Eye (tissue), 1 donor: ENCODE measurements at places on chromosomes 4 and X.
A peak's percentile ranks its signal among the peaks of the same experiment; 100 is the strongest.

DNA sequence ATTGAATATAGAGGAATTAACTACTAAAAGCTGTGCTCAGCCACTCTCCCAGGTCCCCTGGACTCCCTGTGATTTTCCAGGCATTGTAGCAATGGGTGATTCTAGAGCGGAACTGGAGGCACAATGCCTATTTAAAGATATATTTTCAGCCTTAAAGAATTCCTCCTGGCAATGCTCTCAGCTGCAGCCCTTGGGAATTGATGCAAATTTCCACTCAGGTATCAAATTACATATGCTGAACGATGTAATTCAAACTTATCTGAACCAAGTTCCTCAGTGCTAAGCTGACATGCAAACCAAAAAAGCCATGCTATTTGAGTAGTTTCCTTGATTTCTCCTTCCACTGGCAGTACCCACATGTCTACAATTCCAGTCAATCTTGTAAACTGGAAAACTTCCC is 86.3 kb upstream of the GABRA3 start:
- DNase-seq: peak; percentile 17

DNA sequence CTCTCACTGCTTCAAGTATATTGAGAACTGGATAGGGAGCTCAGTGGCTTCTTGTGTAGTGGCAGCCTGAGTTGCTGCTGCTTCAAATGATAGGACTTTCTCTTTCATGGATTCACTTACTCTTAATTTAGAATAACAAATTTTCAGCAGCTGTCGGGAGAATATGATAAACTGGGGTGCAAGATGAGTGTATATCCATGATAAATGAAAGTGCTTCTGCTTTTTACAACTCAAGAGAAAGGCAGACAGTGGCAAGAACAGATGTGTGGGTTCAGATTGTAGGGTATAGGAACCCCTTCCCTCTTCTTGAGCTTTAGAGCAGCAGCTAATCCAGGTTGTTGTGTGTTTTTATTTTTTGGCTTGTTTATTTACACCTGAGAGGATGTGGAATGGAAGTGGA is 1.0 kb downstream of the SH3BGRL start:
- no peak for DNase-seq

- DNase-seq: no peak
Observed at GRCh38 chr4:108361446-108361820, 192.7 kb upstream of the LEF1 start.

- DNase-seq: no peak
Observed at GRCh38 chr4:36786519-36786918, 458.0 kb upstream of the NWD2 start.

- DNase-seq: no peak
Observed at GRCh38 chr4:110085131-110085530, 113.3 kb downstream of the ELOVL6 start.

DNA sequence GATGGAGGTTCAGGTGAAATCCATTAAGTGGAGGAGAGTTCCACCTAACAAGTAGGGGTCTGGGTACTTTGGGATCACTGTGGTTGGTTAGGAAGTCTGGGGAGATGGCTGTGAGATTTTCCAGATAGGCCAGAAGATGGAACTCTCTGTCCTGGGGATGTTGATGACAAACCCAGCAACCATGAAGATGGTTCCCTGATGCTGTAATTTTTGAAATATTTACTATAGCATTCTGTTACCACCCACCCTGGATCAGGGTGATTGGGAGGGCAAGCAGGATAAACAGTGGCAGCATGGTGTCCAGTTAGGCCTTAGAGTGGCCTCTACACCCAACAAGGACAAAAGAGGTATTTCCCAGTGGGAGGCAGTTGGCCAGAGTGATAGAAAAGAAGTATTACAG is 15.9 kb upstream of the NELFA start:
- no peak for DNase-seq

DNA sequence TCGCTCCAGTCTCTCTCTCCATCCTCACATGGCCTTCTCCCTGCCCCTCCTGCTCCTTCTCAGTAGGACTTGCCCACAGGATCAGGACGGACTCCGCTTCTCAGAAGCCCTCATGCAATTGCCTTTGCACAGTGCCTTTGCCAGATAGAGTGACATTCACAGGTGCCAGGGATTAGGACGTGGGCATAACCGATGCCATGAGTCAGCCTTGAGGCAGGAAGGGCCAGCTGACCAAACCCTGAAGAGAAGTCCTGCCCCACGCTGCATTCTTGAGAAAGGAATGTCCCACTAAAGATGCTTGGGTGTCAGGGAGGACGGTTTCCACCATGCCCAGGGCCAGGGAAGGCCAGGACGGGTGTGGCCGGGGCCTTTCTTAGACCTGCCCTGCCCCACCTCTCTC is 6.6 kb upstream of the GRPEL1 start:
- DNase-seq: no peak

- peak; percentile 93 for DNase-seq
Observed at GRCh38 chr4:80184053-80184824, 13.1 kb upstream of the PRDM8 start.

- peak; percentile 2 for DNase-seq
Observed at GRCh38 chr4:103754844-103755243, 35.1 kb upstream of the TACR3 start.

DNA sequence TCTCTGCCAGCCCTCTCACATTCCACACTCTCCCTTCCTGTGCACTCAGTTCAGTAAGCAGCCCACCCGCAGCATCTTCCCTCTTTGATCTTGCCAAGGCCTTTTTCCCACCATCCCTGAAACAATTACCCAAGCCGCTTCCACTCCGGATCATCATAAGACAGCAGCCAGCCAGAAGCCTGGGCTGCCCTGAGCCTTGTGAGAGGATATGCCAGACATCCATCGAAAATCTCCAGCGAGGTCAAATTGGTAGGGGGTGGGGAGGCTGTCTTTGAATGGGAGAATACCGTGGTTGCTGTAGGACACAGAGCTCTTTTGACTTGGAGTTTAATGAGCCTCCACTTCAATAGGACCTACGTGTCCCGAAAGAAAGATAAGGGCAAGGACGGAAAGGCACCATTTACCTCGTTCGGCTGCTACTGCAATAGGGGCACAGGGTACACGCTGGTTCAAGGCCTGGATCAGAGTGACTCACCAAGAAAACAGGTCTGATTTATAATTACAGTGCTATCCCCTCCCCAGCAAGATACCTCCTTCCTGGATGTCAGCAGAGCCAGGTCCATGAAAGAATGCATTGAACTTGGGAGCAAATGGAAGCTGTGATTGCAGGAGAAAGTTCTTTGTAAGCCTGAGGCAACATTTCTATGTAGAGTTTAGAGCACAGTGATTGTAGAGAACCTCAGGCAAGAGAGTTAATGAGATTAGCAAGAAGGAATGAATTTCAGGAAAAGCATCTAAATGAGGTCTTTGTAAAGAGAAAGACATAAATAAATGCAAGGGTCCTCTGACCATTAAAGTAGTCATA is 39.5 kb downstream of the AMOT start:
- no peak for DNase-seq

GRCh38 chr4:2218436-2218835 is 23.5 kb downstream of the HAUS3 start:
- DNase-seq: no peak

DNA sequence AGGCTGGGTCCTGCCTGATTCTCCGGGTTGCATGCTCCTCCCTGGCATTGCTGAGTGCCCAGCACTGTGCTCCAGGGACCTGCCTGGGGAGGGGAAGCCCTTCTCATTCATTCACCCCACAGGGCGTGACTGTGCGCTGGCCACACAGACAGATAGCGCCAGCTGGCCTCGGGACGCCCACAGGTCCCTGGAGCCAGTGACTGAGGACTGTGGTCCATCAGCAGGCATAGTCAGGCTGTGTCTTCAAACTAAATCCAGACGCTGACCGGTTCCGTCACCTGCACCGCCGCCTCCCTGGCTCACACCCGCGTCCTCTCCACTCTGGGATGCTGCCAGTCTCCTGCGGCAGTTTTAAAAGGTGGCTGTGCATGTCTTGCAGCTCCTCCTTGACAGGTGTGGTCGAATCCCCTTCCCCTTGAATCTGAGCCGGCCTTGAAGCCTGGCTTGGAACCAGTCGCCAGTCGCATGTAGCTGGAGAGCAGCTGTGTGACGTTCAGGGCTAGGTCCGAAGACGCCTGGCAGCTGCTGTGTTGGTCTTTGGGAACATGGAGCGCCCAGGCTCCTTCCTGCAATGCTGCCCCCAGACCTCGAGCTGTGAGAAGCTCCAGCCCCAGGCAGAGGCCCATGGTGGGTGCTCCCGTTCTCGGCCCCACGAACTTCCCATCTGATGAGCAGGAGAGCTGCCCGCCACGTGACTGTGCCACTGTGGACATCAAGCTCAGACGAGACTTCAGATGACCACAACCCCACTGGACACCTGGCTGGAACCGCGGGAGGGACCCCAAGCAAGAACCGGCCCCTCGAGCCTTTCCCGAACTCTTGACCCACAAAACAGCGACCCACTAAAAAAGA is 94.1 kb downstream of the ADRA2C start:
- no peak for DNase-seq

- no peak for DNase-seq
Observed at GRCh38 chr4:88981993-88982392, 75.0 kb downstream of the FAM13A start.

GRCh38 chrX:139475432-139475831 is 55.1 kb upstream of the F9 start:
- no peak for DNase-seq

GRCh38 chr4:185840953-185841352 is 29.0 kb upstream of the SORBS2 start:
- no peak for DNase-seq

GRCh38 chrX:40933706-40934425 is 151.4 kb upstream of the USP9X start:
- DNase-seq: peak; percentile 84

GRCh38 chr4:118351851-118352827 is 664 bp downstream of the PRSS12 start:
- peak; percentile 75 for DNase-seq

DNA sequence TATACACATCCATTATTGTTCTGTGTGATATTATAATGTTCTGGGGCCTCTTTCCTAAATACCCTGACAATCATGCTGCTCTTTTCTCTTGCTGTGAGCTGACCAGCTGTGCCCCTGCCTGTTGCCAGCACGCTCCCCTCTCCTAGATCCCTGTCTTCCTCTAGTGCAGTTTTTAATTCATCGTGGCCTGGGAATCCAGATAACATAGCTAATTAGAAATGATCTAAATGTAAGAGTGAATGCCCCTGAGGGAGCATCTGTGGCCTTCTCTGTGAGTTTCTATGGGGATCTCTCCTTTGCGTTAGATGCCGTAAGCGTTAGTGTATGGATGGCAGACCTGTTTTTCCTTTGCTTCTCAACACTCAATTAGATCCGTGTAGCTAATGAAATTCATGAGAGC is 434.3 kb downstream of the SPRY1 start:
- peak; percentile 79 for DNase-seq

DNA sequence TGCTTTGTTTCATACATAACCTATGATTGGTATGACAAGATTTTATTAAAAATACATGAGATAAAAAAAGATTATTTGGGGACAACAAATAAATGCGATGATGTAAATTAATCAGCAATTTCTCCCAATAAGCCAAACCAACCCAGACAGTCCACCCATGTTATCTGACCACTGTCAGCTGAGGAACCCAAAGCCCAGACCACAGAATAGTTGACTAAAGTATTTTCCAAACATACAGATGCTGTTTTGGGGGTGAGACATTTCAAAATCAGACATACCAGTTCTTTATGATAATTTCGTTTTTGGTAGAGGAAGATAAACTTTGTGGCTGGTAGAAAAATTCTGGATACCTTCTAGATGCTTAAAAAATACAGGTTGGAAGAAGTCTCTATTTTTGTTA is 650.8 kb upstream of the FAM241A start:
- no peak for DNase-seq

GRCh38 chr4:163492951-163493504 is 1.5 kb upstream of the TMA16 start:
- peak; percentile 25 for DNase-seq

GRCh38 chr4:136935305-136935704 is 597.0 kb downstream of the PCDH18 start:
- no peak for DNase-seq
